ENCODE measurements at places on chromosomes 2 and 18. TPM values are rescaled to one million over a fixed set of nuclear protein-coding genes. Genes with fewer than 3 reads are reported as not detected.

DNA sequence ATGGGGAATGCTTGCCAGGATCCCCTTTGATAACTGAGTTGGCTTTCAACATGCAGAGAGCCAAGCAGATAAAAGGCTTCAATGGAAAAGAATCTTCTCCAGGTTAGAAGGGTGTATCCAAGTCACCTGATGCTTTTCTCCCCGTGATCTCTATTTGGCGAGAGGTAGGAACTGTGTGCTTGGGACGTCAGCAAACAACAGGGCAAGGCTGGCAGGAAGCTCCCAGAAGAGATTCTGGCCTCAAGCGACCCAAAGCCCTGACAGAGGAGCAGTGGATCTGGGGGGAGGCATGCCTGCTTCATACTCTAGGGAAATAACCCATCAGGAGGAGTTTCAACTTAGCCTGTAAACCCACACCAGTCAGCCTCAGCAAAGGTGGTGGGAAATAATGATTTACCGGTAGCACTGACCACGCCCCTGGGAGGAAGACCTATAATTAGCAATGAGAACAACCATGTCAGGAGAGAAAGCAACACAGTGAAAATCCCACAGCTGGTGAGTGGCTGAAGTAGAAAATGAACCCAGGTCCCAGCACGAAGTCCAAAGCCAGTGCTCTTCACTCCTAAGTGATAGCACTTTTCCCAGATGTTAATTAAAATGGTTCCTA is 76.3 kb upstream of the SEC11C start:
- H3K4me3 ChIP-seq = no peak overlapping the region
- DNase-seq = no peak
- H3K4me1 ChIP-seq = no peaks in the 10 kb centered on the region
- no peaks in the 10 kb centered on the region for H3K36me3 ChIP-seq

DNA sequence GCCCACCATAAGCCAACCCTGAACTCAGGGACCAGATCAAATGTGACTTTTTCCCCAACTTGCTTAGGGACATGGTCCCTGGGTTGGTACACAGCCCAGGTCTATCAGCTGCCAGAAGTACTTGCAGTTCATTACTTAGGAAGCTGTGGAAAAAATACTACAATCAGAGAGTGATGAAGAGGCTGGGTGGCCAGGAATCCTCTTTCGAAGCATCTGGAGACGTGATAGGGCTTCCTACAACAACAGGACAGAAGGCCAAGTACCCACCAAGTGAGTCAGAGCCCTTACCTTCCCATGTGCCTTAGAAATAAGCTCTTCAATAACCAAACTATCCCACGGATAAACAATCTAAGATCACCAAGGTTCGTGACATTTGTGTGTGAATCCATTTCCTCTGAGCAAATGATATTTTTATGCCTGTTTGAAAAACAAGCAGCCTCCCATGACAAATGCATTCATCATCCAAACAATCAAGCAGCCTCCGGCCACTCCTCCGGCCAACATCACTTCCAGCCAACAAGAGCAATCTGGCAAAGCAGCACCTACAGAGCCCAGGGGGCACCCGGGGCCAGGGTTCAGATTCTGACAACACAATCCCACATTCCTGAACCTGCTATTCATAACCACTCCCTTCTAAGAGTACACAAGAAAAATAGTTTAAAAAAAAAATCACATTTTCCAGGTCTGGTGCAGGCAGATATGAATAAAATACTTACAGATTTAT is 26.4 kb downstream of the TBC1D8 start:
- no peaks in the 10 kb centered on the region for H3K27me3 ChIP-seq
- H3K4me3 ChIP-seq = no peak overlapping the region
- H3K36me3 ChIP-seq = no peaks in the 10 kb centered on the region
- no peaks in the 10 kb centered on the region for H3K4me1 ChIP-seq

Gene FSHR
- polyA plus RNA-seq = not detected

Gene FSIP2
- polyA plus RNA-seq = not detected

GRCh38 chr2:101231937-101232730 is 20.6 kb upstream of the CNOT11 start:
- DNase-seq = no peak
- H3K36me3 ChIP-seq = no peaks in the 10 kb centered on the region
- no peak overlapping the region for H3K4me3 ChIP-seq
- no peaks in the 10 kb centered on the region for H3K4me1 ChIP-seq
- no peak overlapping the region for H3K27ac ChIP-seq

DNA sequence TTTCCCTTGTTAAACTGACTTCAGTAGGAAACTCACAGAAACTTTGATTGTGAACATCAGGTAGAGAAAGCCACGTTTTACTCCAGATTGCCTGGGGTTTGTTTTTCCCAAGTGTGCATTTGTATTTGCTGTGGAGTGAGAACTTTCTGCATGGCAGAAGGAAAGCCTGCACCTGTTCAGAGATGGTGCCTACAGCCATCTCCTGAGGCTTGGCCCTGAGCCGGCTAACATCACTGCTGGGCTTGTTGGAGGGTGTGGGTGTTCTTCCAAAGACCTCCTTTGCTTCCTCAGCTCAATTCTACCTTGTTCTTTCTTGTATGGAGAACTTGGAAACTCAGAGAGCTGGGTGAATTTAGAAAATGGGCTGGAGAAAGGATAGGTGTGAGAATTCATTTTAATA is 16.1 kb downstream of the KCNS3 start:
- H3K4me1 ChIP-seq = no peaks in the 10 kb centered on the region
- no peak overlapping the region for H3K27ac ChIP-seq
- no peaks in the 10 kb centered on the region for H3K27me3 ChIP-seq
- no peak for DNase-seq

GRCh38 chr2:16461672-16462071 is 204.0 kb downstream of the CYRIA start:
- no peaks in the 10 kb centered on the region for H3K27me3 ChIP-seq
- H3K4me1 ChIP-seq = no peaks in the 10 kb centered on the region
- DNase-seq = no peak
- no peaks in the 10 kb centered on the region for H3K36me3 ChIP-seq

DNA sequence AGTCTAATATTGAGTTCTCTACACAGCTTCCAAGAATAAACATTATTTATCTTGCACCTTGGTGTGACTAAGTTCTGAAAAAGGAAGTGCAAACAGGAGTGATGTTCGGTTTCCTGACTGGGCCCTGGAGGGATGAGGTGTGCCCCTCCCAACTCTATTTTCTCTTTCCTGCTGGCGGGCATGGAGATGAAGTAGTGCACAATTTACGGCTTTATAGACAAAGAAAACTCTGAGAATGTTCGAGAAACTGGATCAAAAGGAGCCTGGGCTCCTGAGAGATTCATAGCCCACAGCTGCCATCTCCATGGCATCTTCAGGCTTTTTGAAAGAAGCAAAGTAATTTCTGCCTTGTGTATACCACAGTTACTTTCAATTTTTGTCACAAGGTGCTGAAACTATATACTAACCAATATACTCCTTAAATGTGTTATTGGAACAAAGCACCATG is 22.3 kb downstream of the LRATD1 start:
- no peaks in the 10 kb centered on the region for H3K36me3 ChIP-seq
- no peak overlapping the region for H3K27ac ChIP-seq
- DNase-seq = no peak
- no peaks in the 10 kb centered on the region for H3K4me1 ChIP-seq

- peaks cover 4% of the 10 kb centered on the region for H3K27me3 ChIP-seq
- H3K4me1 ChIP-seq = peaks cover 4% of the 10 kb centered on the region
- no peak overlapping the region for H3K4me3 ChIP-seq
- no peak for DNase-seq
- no peaks in the 10 kb centered on the region for H3K36me3 ChIP-seq
These were observed 14.8 kb upstream of the IMP4 start for GRCh38 chr2:130327703-130328527.

DNA sequence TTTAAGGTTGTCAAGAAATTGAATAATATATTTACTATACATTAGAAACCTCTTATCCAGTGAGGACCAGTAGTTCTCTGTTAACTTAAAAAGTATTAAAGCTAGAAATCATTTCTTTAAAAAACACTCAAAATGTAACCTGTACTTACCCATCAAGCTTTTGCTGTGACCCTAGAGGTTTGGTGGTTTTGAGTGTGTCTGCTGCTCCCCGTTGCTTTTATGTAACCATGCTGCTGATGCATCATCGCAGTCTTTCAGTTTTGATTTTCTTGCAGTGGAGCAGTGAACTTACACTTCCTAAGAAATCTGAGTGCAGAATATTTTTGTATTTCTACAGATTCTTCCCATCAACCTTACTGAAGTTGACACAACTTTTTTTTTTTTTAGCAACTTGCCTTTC is 34.2 kb downstream of the MRPS9 start:
- no peak overlapping the region for H3K27ac ChIP-seq
- no peak for DNase-seq
- no peaks in the 10 kb centered on the region for H3K27me3 ChIP-seq
- H3K36me3 ChIP-seq = no peaks in the 10 kb centered on the region
- H3K4me3 ChIP-seq = no peak overlapping the region
- H3K4me1 ChIP-seq = peaks cover 4% of the 10 kb centered on the region

DNA sequence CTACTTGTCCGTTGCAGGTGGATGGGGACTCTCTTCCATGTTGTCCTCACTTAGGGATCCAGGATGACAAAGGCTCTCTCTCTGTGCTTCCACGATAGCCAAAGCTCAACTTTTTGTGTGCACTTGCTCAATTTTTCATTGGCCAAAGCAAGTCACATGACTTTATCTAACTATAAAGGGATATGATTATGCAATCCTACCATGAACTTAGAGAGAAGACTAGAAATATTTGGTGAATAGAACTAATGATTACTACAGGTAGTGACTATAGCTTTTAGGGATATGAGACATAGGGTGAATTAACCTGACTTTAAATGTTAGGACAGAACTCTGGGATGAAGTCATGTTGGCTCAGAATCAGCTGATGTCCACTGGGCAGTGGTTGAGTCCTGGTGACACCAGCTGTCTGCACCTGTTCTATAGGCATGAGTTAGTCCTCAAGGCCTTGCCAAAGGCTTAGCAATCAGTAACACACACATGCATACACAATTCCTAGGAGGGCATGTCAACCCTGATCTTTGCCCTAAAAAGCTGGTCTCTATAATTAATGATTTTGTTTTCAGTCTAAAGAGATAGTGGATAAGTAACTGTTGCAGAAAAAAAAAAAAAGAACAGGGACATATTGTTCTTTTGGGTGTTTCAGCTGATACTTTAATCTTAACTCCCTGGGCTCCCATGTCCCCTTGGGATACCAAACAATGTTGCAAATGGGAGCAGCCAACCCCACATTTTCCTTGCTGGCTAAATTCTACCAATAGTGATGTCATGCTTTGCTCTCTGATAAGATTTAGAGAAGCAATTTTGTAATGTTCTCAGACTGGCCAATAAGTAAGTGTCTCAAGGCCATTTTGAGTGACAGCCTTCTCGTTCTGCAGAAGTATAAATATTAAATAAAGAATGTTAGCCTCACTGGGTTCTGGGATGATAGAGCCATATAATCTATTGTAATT is 12.5 kb upstream of the HK2 start:
- no peak overlapping the region for H3K27ac ChIP-seq
- no peaks in the 10 kb centered on the region for H3K36me3 ChIP-seq
- no peak overlapping the region for H3K4me3 ChIP-seq
- DNase-seq = no peak
- no peaks in the 10 kb centered on the region for H3K4me1 ChIP-seq
- H3K27me3 ChIP-seq = no peaks in the 10 kb centered on the region

Measured in CD4-positive, alpha-beta memory T cell (primary cell).